Spinal cord (tissue), 10 donors: ENCODE measurements at places on chromosomes 2 and 18. TPM values are rescaled to one million over a fixed set of nuclear protein-coding genes. Genes with fewer than 3 reads are reported as not detected.

The IL36A gene
- total RNA-seq: not detected

The CCDC85A gene
- 24.3 TPM for total RNA-seq

The ROCK2 gene
- total RNA-seq: 68.3 TPM

The CTLA4 gene
- total RNA-seq: 0.30 TPM

The OSR1 gene
- 138 TPM for total RNA-seq

The FOXI3 gene
- total RNA-seq: 0.10 TPM

The FHOD3 gene
- total RNA-seq: 51.8 TPM

The DTNA gene
- 90.4 TPM for total RNA-seq

The CRYGD gene
- total RNA-seq: 0.83 TPM

DNA sequence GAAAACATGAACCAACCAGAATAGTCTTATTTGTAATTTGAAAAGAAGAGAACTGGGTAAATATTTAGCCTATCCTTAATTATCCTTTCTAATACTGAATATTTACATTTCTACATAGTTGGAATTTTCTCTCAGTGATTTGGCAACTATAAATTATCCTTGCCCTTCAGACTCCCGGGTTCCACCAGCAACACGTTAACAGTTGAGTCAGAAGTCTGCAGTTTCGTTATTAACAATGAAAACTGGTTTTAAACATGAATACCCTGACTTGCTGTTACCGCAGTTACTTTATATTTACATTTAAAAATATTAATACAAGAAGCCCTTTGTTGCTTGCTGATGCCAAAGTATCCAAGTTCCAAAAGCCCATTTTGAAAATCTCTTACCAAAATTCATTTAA is 673.0 kb downstream of the ARHGAP15 start:
- no peak for DNase-seq

DNA sequence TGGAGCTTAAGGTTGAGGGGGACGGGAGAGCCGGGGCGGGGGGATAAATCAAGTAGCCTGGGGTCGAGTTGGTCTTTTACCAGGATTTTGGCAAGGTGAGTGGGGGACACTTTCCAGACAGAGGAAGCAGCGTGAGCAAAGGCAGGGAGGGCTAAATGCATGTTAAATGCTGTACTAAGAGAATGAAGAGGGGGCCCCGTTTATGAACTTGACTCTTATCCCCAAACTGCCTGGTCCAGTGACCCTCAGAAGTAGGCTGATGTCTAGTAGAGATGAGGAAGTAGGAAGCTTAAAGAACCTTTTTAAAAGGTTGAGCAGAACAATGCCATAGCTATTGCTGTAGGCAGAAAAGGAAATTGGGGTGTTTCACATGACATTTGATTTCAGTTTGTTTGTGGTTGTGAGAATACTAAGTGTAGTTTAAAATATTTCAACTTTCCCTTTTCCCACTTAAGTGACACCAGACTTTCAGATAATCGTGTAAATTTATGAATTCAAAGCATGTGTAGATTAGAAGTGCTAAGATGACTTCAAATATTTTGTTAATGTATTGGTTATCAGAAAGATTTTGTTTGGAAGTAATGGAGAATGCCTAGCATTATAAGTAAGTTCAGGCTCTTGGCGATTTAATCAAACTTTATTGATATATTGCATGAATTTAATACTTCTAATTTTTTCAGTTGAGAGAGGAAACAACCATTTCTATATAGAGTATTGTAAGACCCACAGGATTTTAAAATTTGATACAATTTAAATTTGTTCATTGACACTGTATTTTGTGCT is 1.8 kb downstream of the REL start:
- peak; percentile 11 for DNase-seq

GRCh38 chr18:36582988-36583745 is 245.6 kb downstream of the TPGS2 start:
- DNase-seq: no peak

DNA sequence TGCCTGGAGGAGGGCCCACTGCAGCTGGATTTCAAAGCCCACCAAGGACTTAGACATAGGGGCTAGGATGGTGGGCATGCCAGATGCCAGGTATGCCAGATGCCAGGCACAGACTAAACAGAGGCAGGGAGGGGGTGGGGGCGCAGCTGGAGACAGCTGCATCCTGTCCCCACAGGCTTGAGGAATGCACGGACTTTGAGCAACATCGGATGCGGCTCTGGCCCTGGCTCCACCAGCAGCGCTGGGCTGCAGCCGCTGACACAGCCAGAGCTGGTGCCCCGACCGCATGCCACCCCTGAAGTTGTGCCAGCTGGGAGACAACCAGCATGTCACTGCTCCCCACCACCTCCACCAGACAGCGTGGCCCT is 39.5 kb downstream of the AQP12A start:
- no peak for DNase-seq

DNA sequence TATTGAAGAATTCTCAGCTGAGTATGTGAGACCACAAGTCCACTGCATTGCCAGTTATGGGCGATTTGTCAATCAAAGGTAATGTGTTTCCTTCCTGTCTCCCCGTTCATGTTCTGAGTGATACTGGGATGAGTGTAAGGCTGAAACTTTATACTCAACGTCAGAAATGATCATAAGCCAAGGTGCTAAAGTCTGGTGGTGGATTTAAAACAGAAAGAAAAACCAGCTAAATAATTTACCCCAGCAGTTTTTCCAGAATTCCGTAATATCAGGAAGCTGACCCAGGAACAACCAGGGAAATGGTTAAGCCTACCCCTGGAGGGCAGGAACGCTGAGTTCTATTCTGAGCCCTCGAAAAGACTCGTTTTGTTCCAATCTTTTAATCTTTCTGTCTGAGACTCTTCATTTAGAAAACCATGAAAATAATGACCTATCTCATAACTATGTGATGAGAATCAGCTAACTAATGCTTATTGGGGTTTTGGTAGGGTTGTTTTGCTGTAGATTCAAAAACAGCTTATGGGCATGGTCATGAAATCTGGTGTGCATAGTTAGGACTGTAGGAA is 149.6 kb downstream of the LAMA3 start:
- DNase-seq: no peak

DNA sequence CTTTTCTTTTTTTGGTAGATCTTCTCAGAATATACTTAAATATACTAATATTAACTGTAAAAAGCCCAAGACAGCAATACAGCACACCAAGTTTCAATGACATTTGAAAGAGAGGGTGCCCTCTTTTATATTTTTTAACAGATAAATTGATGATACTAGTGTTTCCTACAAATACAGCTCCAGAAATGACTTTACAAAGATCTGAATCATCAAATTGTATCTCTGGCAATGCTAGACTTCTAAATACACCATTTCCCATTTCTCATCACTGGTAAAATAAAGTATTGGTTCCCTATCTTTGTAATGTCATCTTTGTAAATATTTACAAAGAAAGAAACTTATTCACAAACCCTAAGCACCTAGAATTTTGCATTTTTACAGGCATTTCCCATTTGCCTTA is 281.3 kb downstream of the EXOC6B start:
- no peak for DNase-seq

DNA sequence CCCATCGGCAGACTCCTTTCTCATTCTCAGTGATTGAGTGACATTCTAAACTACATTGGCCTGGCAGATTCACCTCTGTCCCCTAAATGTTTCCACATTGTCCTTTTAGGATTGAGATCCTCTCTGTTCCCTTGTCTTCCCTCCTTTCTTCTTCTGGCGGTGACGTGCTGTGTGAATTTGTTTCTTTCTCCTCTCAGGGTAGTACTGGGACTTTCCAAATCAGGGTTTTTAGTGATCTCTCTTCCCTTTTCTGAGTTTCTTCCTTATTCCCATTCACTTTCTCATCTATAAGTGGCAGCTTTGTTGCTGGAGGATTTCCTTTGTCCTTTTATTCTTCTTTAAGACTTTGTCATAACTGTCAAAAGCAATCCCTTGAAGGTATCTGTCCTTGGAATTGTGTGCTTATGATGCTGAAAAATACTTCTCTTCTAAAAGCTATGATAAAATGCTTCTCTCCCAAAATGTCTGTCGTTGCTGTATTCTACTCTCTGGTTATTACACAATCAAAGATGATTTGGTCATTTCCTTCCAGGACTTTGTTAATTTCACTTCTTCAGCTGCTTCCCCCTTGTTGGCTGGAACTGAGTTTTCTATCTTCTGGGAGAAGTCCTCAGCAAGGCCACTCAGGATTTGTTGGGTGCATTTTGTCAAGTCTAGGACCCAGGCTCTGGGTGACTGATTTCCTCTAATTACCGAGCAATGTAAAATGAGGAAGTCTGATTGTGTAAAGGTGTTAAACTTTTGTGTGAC is 4.9 kb upstream of the IL1B start:
- DNase-seq: no peak

DNA sequence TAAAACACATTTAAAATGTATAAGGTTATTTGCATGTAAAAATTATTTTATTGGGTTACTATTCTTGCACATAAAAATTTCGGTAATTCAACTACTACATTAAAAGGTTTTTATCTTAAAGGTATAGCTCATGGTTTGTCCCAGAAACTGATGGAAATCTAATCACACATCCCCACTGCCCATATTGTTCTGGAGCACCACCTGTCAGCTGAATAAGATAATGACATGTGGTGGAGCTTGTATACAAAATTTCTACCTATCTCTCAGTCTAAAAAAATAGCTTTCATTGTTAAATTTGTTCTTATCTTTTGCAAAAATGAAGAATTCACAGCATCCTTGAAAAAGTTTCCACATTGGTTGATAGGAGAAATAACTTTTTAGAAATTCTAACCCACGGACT is 18.3 kb downstream of the ERBB4 start:
- peak; percentile 73 for DNase-seq

DNA sequence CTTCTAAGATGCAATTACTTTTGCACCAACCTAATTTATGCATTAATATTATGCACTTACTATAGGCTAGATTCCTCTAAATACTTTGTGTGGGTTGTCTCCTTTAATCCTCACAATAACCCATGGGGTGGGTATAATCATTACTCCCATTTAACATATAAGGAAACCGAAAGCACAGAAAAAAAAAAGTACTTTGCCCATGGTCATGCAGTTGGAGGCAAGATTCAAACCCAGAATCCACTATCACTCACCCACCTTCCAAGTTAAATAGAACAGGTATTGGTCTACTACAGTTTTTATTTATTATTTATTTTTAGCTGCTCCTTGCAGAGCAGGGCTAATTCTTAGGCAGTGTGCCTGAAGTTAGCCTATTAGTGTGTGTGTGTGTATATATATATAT is 76.6 kb upstream of the FZD7 start:
- no peak for DNase-seq

DNA sequence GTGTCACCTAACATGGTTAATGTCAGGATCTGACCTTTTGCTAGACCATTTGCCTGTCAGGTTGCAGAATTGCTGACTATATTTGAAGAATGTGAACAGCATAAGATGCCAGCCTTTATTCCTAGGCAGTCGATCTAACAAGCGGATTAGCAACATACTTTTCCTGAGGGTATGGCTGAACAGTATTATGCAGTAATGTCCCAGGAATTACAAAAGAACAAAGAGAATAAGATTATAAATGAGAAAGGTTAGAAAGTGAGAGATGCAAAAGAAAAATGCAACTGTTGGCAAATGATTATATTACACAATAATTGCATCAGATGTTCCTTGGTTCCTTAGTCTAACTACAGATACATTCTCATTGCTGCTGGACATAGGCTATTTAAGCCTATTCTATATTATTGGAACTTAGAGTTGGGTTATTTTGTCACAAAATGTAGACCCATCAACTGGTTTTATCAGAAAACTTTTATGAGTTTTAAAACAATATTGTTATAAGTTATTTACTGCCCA is 647.1 kb upstream of the CRIM1 start:
- no peak for DNase-seq

- no peak for DNase-seq
Observed at GRCh38 chr2:181070119-181070835, 89.9 kb downstream of the UBE2E3 start.

GRCh38 chr2:159807183-159808031 is 9.4 kb upstream of the CD302 start:
- DNase-seq: no peak
